ENCODE measurements at places on chromosomes 16 and 17.

GRCh38 chr16:9757687-9758086 lies 424.5 kb downstream of the GRIN2A start:
- no peak for DNase-seq

DNA sequence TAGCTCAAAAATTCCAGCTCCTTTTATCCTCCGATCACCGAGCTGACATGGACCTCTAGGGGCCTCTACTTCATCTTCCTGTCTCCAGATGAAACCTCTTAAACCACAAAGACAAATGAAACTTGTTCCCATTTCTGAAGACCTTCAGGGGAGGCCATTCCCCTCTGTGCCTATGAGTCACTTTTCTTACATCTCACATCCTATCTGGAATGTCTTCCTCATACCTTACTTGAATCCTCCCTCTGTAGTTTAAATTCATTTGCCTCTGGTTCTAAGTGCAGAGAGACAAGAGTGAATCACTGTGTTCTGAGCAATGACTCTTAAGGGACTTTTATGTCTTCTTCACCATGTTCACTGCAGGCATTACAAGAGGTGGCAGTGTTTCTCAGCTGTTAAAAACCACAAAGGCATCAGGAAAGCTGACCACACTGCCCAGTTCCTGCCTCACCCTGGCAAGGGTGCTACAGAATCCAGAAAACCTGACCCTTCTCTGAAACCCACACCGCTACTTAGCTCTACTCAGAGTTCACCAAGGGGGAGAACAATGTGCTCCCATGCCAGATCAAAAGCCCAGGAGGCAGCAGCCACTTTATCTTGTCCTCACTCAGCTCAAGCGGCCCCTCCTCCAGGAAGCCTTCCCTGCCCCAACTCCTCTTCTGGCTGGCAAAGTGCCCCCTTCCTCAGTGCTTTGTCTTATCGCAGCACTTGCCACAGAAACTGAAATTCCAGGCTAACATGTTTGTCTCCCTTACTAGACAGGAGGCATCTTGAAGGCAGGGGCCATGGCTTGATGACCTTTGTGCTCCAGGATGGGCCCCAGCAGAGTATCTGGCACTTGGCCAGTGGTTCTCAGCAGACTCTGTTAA lies 6.4 kb downstream of the CUEDC1 start:
- DNase-seq, result no peak

- no peak for DNase-seq
These were observed 1.1 kb upstream of the PLEKHG4 start for GRCh38 chr16:67277999-67278772.

DNA sequence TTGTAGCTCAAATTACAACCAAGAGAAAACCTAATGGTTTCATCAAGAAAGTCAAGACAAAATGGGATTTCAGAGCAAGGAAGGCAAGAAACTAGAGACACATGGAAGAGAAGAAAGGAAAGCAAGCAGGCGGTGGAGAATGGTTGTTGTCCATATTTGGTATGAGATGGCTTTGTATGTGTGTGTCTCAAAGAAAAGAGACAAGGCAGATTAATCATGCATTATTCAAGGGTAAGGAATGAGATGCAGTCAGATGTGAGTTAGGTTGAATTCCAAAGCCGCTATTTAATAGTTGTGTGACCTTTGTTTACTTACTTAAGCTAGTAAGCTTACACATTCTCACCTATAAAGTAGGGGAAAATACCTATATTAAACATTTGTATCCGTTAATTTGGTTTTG lies 1029.6 kb downstream of the CDH11 start:
- no peak for DNase-seq

DNA sequence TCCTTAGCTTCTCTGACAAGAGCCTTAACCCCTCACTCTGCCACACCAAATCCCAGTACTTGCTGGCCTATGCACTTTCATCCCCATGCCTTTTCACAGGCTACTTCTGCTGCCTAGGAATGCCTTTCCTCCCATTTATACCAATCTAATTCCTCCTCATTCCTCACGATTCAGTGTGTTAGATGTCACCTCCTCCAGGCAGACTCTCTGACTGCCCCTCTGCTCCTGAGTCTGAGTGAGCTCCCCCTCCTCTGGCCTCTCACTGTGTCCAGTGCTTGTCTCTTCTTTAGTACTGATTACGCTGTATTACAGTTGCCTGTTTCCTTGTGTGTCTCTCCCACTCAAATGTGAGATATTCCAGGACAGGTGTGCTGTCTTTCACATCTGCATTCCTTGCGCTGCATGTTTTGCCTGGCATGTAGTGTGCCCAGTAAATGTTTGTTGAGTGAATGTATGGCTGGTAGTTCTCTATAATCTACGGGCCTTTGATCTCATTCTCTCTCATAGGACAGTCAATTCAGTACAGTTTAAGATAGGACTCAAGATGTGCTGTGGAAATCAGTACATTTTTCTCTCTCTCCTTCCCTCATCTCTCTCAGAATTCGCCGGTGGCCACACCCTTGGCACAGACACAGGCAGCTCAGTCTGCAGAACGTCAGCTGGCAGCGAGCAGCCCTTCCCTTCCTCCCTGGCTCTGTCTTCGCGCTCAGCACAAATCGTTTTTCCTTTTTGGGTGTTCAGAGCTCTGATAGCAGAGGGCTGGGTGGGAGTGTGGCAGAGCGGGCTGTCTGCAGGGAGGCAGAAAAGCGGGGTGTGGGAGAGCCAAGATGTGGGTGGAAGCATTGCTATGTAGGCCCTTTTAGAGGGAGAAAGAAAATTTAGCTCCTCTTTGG lies 18.5 kb downstream of the ARL4D start:
- no peak for DNase-seq

GRCh38 chr16:64295466-64295865 lies 826.4 kb downstream of the CDH11 start:
- DNase-seq, result no peak

- DNase-seq, result no peak
These were observed 4.4 kb downstream of the N4BP1 start for GRCh38 chr16:48605518-48606110.

GRCh38 chr17:7894226-7894625 lies 5.6 kb downstream of the CHD3 start:
- DNase-seq, result no peak

DNA sequence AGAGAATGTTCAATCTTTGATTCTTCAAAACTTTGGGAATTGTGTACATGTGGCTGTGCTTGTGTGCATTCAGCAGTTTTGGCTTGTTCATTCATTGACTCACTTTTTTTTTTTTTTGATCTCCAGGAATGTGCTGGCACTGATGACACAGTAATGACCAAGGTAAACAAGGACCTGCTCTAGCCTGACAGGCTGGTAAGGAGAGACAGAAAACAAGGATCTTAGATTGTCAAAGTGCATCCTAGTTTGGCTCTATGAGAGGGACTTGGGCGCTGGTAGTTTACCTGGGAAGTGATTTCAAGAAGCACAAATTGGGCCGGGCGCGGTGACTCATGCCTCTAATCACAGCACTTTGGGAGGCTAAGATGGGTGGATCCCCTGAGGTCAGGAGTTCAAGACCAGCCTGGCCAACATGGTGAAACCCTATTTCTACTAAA lies 233.1 kb upstream of the WSCD1 start:
- DNase-seq, result no peak

DNA sequence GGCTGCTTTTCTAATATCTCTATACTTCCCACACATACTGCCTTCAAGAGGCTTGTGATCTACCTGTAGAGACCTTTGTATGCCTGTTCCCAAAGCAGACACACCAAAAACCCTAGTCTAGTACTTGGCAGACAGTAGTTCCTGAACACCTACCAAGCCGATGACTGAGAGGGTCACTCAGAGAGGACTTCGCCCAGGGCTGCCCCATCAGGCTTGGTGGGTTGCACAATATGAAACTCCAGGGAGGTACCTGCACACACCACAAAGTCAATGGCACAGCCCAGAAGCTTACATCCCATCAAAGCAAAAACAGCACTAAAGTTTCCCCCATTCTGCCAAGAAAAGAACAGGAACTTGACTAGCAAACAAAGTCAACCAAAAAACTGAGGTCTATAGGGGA lies 30.3 kb downstream of the ASPA start:
- DNase-seq, result no peak

- no peak for DNase-seq
These were observed 160.1 kb upstream of the IRX3 start for GRCh38 chr16:54446639-54447038.

DNA sequence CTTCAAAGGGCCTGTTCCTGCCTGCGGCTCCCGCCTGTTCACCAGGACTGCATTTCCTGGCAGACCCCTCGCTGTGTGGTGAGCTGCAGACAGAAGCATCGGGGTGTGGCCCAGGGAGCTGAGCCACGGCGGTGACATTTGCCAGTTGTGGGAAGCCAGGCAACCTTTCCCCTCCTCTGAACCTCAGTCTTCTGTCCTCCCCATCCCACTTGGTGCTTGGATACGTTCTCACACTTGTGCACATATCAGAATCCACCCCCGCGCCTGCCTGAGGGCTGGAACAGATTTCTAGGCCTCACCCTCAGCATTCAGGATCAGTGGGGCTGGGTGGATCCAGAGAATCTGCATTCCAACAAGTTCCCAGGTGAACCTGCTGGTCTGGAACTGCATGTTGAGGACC lies 63.5 kb downstream of the CRISPLD2 start:
- DNase-seq, result no peak

All from cortex of kidney (tissue), 1 donor.